Activated naive CD4-positive, alpha-beta T cell treated with anti-CD3 and anti-CD28 coated beads, Interleukin-2, amount 50 U/mL, for 16 hours (primary cell): ENCODE measurements at places on chromosomes 1 and 21.

- no peak for DNase-seq
Measured at GRCh38 chr1:21811875-21812305, at the start of gene LDLRAD2. TSS of gene LDLRAD2 (plus strand) at chr1:21812265. CDS start at chr1:21812452, 187 bp downstream.

DNA sequence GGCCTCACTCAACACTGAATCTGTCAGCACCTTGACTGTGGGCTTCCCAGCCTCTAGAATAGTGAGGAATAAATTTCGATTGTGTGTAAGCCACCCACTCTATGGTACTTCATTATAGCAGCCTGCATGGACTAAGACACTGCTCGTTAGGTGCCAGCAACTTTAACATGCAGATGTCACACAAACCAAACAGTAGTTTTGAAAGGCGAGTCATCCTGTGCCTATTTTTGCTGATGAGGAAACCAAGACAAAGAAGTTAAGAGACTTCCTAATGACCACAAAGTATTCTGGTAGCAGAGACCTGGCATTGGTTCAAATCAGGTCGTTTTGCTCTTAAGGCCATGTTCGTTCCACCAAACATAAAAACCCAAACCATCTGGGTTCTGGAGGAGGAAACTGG, 42.9 kb downstream of the BATF3 start:
- no peak for DNase-seq

GRCh38 chr1:78760858-78761257, 111.2 kb downstream of the IFI44 start:
- DNase-seq, result no peak

DNA sequence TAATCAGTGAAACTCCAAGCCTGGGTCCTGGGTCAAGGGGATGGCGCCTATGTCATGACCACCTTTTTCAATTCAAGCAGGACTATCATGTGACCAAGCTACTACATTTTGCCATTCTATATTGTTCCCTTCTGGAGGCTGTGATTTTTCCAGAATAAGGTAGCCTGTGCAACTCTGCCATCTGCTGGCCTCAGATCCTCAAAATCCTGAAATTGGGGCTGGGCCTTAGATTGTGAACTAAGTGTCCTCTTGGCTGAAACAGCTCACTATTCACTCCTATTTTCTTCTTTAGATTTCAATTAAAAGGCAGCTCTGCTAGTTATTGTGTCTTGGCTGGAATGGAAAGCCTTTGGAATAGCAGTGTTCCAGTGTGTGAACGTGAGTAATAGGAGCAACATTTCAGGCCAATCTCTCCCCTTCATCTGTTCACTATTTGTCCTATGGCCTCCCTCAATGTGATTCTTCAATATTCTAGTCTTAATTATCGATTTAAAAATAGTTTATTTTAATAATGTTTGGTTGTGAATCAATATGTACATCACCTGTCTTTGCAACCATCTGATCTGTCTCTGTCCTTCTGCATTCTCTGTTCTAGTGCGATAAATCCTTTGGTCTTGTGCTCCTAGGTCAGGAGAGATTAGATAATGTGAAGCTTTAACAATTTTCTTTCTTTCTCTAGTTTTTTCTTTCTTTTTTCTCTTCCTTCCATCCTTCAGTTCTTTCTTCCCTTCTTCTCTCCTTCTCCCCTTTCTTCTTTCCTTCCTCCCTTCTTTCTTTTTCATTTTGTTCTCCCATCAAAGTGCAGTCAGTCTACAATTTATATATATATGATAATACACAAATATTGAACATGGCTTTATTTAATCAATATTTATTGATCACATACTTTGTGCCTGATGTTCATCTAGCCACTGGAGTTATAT, 69.8 kb downstream of the CR1 start:
- DNase-seq, result no peak

DNA sequence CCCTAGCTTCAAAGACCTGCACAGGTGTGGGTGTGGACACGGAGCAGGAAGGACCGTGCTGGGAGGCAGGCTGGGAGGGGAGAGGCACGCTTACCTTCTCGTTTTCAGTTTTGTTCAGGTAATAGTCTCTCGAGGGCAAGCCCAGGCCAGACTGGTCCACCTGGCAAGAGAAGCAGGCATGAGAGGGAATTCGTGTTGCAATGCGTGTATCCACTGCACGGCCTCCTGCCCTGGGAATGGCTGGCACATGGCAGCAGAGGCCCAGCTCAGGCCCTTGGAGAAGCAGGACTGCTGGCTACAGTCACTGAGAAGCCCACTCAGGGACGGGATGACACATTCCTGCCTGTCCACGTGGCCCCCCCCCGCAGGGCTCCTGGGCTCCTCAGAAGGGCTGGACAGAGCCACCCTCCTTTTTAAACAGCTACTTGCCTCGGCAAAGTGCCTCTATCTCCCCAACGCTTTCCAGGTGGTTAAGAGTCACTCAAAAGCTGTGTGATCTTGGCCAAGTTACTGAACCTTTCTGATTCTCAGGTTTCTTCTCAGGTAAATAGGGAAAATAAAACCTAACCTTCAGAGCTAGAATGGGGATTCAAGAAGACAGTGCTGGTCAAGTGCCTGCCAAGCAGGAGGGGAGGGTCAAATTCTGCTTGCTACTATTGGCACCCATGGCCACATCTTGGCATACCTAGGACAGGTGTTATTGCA, 32.7 kb downstream of the ECE1 start:
- DNase-seq, result no peak

GRCh38 chr1:233735847-233736246, 121.9 kb downstream of the KCNK1 start:
- DNase-seq, result no peak

- DNase-seq, result no peak
Measured at GRCh38 chr1:233777566-233777965, 126.9 kb upstream of the SLC35F3 start.

- no peak for DNase-seq
Measured at GRCh38 chr21:43318841-43319781, 107.8 kb downstream of the SIK1 start.

DNA sequence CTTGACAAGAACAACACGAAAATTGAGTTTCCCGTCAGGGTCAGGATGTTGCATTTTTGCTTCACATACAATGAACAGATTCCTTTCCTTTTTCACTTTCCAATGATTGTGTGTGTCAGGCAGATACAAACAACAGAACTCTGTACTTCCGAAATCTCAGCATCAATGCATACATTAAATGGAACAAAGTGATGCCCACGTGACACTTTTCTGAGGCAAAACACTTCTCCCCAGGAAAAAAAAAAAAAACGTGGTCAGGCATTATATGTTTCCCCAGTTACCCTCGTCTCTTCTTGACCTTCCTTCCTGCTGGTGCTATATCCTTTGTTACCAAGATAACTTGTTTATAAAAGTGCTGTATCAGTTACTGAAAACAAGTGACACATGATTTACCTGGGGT, 181.8 kb downstream of the ZNF281 start:
- DNase-seq, result no peak

DNA sequence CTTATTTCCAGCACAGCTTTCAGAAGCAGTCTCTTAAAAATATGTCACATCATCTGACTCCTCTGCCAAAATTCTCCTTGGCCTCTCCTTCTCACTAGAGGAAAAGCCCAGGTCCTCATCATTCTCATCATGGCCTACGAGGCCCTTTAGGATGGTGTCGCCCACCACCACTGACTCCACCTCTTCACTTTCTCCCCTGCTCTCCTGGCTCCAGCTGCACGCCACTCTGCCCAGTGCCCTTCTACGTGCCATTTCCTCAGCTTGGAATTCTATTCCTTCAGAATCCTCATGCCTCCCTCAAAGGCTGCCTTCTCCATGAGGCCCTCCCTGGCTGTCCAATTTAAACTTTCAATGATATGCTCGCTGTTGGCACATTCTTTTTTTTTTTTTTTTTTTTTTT, 25.3 kb upstream of the BTG2 start:
- no peak for DNase-seq

DNA sequence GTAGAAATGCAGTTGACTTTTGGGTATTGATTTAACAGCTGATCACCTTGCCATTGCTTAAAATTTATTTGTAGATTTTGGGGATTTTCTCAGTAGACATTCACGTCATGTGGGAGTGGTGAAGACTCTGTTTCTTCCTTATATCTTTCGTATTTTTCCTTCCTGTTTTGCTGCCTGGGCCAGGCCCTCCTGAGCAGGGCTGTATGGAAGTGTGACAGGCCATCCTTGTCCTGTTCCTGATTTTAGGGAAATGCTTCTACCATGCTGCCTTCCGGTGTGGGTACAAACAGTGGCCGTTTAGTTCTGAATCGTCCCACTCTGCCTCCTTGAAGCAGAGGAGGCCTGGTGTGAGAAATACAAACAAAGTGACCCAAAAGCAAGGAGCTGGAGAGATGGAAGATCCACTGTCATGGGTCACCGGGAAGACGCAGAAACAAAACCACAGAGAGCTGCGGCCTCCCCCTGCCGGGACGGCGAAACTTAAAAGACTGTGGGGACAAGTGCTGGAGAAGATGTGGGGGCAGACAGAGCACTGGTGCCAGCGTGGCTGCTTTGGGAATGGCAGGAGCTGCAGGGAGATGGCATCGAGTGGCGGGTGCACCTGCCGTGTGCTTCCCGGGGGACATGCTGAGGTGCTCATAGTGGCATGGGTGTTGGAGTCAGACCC, 7.6 kb downstream of the AGPAT3 start:
- no peak for DNase-seq

- no peak for DNase-seq
Measured at GRCh38 chr21:46643379-46644177, 8.1 kb downstream of the PRMT2 start.
